Lower leg skin (tissue), 4 donors: ENCODE measurements at places on chromosomes 1 and 21.
A peak's percentile ranks its signal among the peaks of the same experiment; 100 is the strongest.

DNA sequence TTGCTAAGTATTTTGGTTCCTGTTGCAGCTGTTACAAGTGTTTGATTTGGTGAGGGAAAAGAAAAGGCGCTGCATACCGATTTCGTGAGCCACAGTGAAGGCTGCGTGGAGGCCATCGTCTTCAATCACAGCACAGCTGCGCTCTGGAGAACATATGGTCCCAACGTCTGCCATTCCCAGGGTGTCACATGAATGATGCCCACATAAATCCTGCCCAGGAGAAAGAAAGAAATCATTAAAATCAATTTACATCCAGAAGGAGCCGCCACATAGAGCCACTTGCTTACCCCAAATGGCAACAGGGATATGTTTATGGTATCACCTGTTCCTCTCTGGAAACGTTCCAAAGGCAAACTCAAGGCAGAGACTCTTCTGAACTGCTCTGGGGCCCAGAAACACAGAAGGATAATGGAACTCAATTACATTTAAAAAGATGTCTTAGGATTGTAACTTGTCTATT is 12.2 kb downstream of the ADAMTS5 start:
- DNase-seq, result no peak

DNA sequence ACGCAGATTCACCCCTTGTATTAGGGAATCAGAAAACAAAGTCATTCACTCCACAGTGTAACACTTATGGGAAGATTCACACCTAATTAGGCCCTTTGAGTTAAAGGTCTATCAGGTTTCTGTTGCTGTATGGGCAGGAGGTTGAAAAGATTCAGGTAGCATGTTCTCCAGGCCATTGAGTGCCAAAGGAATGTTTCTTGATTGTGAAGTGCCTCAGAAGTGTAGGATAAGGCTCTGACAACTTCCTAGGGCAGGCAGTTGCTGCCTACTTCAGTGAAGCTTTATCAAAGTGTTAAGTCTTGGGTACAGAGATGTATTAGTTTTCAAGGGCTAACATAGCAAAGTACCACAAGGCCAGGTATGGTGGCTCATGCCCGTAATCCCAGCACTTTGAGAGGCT is 48.7 kb upstream of the RGS18 start:
- no peak for DNase-seq

DNA sequence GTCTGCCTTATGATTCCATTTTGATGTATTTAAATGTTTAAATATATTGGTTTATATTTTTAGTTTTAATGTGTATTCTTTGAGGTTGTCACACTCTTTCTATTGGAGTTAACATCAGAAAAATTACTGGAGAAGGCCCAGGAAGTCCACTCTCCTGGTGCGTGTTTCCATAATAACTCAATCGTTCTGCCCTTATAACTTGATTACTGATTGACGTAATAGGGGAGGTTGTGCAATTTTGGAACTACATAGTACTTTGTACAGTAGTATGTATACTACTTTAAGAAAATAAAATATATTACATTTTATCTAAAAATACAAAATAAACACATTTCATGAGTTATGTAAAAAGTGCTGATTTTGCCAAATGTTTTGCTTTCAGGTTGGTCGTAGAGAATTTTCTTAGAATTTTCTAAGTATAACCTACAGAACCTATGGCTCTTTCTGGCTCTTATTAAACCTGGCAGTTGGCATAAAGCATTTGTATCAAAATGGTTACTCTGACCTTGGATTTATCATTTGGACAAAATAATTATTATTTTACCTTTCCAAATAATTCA is 5.7 kb downstream of the PLA2G4A start:
- no peak for DNase-seq

GRCh38 chr1:165717918-165718515 is 19.7 kb upstream of the ALDH9A1 start:
- DNase-seq, result no peak

DNA sequence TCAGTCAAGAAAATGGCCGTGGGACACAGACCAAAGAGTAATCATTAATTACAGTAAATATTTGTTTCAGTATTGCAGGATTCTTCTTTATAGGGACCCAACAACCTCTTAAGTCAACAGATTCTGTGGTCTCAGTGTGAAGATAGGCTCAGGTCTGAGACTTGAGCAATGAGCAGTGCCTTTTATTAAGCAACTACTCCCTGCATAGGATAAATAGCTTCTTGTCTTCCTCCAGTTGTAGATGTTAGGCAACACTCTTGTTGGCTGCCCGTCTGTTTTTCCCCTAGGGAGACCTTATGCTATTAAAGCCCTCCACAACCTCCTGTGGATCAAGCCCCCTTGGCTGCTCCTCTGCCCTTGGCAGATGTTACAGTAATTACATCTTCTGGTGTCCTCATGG is 1.8 kb upstream of the OMA1 start:
- DNase-seq, result no peak

- DNase-seq, result peak; percentile 93
Measured at GRCh38 chr21:46459356-46460112, 843 bp downstream of the DIP2A start.

- no peak for DNase-seq
Measured at GRCh38 chr1:212641956-212642355, 33.4 kb downstream of the ATF3 start.

- no peak for DNase-seq
Measured at GRCh38 chr1:39836595-39837110, 46.7 kb downstream of the TRIT1 start.

DNA sequence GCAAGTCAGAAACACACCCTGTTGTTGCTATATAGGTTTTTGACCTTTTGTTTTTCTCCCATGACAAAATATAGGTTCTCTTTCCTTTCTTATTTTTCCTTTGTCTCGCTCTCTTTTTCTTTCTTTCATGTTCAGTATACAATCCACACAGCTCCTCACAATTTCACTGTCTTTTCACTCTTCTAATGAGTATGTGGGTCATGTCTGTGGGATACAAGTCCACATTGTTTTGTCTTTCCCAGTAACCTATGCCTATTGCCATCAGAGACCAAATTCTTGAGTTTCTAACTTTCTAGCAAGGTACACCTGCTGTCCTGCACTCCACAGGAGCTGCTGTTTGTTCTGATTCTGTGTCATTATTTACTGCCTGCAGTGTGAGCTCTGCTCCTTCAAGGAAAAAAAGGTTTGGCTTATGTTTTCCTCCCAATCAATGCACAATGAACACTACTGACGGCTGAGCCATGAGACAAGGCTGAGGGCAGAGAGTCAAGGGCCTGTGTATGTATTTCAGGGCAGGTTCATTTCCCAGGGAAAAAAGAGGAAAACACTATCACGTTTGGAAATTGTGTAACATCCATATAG is 453.8 kb downstream of the NEGR1 start:
- DNase-seq, result no peak

DNA sequence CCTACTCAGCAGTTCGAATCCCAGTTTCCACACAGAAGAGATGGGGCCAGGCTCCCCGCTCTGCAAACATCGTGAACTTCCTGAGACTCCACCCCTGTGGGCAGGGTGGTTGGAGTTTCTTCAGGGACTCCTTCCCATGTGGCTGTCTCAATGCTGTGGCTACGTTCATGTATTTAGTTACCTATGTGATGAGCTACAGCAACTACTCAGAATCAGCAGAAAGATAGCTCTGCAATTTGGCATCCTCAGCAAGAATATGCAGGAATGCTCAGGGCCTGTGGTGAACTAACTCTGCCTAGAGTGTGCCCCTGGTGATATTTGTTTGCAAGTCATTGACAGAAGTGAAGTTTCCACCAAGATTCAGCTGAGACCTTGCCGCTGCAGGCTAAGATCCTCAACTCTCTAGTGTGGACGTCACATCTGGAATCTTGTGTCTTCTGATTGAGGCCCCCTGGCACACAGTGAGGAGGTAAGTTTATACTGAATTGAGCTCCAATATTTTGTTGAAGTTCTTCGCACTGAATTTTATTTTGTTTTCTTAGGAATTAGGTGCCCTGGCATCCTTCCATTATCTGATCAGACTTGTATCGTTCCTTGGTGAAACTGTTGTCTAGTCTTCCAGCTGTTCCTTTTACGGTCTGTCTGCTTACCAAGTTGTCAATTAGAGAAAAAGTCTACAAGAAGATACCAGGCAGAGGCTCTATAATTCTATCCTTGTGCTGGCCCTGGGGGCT is 8.2 kb upstream of the GLRX2 start:
- DNase-seq, result no peak

GRCh38 chr1:38088791-38089190 is 42.2 kb upstream of the POU3F1 start:
- DNase-seq, result no peak

GRCh38 chr1:177659281-177659680 is 310.6 kb downstream of the SEC16B start:
- DNase-seq, result no peak

GRCh38 chr1:29964718-29965533 is 728.6 kb downstream of the PTPRU start:
- DNase-seq, result no peak

DNA sequence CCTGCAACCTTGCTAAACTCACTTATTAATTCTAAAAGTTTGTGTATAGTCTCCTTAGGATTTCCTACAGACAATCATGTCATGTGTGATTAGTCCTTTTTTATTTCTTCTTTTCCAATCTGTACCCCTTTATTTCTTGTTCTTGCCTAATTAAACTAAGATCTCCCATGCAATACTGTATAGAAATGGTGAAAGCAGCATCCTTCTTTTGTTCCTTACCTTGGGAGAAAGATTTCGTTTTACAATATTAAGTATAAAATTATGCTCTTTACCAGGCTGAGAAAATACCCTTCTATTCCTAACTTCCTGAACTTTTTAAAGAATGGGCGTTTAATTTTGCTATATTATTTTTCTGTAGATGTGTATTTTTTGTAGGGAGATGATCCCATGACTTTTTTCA is 7.6 kb upstream of the COL18A1 start:
- no peak for DNase-seq

DNA sequence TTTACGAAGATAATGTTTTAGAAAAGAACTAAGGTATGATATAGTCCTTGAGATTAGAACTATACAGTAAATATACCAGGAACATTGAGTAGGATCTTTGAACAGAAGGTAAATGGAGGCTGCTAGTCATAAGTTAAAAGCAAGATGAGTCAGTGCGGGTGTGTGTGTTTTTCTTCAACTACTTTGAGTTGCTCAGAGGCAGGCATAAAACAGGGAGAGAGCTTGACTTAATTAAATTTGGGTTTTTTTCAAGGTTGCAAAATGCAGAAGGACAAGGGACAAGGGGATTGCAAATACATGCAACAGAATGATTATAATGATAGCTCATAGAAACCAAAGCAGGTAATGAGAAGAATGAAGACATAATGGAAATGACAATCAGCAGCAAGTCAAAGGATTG is 815.1 kb downstream of the NCAM2 start:
- no peak for DNase-seq

- DNase-seq, result no peak
Measured at GRCh38 chr1:93722081-93723031, 40.7 kb upstream of the BCAR3 start.

GRCh38 chr1:182610606-182611194 is 6.5 kb upstream of the RGS16 start:
- no peak for DNase-seq

- no peak for DNase-seq
Measured at GRCh38 chr21:34771512-34772028, 102.8 kb downstream of the CLIC6 start.

- no peak for DNase-seq
Measured at GRCh38 chr1:240803151-240803550, 191.2 kb upstream of the GREM2 start.

GRCh38 chr1:117689997-117690625 is 84.3 kb downstream of the TENT5C start:
- DNase-seq, result no peak

GRCh38 chr1:151479462-151479861 is 20.2 kb upstream of the POGZ start:
- peak; percentile 13 for DNase-seq

- no peak for DNase-seq
Measured at GRCh38 chr1:22608361-22608760, 28.1 kb upstream of the C1QA start.

GRCh38 chr1:198845851-198846250 is 207.0 kb downstream of the PTPRC start:
- no peak for DNase-seq

DNA sequence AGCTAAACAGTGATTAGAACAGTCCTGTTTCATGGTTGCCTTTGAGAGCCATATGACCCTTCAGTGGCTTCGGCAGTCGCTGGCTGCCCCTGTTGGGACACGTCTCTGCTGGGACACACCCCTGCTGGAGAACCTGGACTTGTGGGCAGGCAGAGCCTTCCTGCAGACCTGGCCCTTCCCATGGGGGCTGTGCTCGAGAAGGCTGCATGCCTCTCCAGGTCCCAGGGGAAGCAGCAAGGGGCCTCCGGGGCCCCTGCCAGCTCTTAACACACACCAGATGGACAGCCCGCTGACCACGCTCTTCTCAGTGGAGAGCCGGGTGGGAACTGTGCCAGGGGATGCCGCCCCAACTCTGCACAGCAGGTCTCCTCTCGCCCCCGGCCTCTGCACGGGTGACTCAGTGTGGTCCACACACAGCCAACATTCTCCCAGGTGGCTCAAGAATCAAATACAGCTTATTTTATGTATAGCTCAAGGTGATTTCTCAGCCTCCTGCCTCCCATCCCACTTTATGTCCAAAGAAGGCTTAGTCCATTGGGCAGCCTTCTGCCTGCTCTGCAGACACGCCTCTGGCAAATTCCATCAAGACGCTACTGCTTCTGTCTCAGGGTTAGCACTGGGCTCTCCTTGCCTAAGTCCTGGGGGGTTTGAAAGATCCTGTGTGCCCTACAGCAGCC is 450.8 kb downstream of the KIF26B start:
- DNase-seq, result peak; percentile 77

DNA sequence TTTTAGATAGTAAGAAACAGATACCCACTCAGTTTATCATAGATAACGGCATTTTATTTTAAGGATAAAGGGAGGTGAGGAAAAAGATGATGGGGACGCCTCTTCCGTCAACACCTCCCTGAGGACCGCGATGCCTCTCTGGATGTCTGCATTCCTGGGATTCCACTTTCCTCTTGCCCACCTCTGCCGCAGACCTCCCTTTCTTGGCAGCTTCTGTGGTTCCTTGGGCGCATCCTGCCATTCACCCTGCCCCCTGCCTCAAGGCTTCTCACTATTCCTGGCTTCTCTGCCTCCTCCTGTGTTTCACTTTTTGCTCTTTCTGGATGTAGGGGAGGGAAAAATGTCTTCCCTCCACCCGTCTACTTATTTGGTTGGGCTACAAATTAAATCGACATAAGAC is 19.9 kb downstream of the HUNK start:
- peak; percentile 57 for DNase-seq

GRCh38 chr1:36119456-36119855 is 5.6 kb downstream of the COL8A2 start:
- no peak for DNase-seq
